ENCODE measurements at places on chromosomes 1 and 21.
A peak's percentile ranks its signal among the peaks of the same experiment; 100 is the strongest.

- DNase-seq = no peak
Observed at GRCh38 chr1:229810140-229810539, 184.1 kb downstream of the URB2 start.

DNA sequence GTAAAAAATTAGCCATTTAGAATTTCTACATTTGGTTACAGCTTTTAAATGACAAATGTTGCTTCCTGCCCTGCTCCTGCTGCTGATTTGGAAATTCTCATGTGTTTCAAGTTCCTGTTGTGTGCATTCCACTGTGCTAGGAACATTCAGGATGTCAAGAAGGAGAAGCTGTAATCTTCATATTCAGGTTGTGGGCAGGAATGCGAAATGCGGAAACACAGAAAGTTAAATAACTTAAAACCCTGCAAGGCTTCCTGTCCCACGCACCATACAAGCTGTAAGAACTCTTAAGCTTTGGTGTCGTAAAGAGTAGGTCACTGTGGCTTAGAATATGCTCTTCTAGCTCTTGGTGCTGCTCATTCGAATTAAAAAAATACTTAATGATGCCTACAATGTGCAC, 52.6 kb downstream of the S100B start:
- DNase-seq = peak; percentile 17

DNA sequence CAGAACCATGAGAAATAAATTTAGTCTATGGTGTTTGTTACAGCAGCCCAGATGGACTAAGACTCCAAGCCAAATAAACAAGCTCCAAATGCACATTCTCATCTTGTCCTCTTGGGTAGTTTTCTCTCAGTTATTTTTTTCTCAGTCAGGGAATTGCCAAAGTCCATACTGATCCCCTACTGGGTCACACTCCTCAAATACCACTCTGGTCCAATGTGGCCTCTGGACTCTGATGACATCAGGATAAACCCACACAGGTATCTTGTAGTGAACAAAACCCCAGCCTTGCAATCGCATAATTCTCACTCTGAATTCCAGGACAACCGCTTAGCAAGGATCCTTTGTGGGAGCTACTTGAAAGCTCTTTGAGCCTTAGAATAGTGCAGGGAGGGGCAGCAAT, 248.4 kb upstream of the JUN start:
- DNase-seq = no peak

- DNase-seq = no peak
Observed at GRCh38 chr1:79105500-79105899, 99.0 kb upstream of the ADGRL4 start.

DNA sequence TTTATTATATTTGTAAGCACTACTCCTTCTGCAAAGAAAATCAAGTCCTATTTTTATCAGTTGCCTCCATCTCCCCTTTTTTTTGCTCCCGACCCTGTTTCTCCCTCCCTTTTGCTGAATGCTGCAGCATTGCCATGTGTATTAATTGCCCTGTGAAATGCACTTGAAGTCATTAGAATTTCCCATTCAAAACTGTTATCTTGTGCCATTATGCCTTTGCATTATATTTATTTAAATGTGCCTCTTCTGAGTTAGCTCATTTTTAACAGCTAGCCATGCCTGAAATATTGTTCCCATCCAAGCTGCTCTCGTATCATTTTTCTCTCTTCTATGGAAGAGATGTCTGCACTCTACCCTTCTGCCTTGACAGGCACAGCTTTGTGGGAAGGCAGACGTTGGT, 404.0 kb upstream of the PLXNA2 start:
- DNase-seq = no peak

DNA sequence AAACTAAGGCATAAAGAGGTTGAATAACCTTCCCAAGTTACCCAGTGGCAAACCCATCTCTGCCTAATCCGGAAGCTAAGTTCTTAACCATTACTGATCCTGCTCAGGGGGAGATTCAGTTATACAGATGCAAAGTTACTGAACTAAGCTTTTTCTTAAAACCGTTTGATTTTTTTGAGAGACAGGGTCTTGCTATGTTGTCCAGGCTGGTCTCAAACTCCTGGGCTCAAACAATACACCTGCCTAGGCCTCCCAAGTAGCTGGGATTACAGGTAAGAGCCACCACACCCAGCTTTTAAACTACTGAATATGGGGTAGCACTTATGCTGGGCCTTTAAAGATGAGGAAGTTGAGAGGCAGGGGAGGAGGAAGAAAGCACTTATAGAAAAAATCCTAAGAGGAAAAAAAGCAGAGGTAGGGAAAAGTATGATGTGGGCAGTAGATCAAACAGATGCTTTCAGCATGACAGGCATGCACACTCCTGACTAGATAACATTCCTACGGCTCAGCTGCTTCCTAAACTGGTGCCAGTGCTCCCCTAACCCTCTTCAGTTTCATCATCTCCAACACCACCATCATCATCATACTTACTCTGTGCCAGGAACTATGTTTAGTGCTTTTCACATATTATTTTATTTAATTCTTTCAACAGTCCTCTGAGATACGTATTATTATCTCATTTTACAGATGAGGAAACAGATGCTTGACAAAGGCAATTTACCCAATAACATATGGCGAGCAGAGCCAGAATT, 5.8 kb downstream of the PAFAH2 start:
- no peak for DNase-seq

DNA sequence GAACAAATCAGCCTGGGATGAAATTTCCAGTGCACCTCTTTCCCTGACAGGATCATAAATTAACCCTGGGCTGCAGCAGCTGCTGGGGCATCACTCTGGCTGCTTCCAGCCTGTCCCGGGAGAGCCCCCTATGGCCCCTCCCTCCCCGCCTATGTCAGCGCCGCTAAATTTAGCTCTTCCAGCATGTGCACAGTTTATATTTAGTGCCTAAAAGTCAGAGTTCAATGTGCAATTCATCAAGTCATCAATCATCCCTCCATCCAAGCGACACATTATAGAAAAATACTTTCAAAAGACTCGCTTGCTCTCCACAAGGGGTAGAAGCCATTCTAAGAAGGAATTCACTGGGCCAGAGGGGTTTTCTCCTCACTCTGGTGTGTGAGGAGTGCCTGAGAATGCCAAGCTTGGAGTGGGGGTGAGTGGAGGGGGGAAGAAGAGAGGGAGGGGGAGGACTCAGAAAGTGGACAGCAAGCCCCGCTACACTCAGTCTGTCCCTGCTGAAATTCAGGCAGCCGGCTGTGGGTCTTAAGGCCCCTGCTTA, 37.4 kb downstream of the XCL1 start:
- peak; percentile 29 for DNase-seq

GRCh38 chr1:236980673-236981072, 23.6 kb downstream of the MT1HL1 start:
- no peak for DNase-seq

- no peak for DNase-seq
Observed at GRCh38 chr1:151504759-151505158, 6.4 kb upstream of the CGN start.

DNA sequence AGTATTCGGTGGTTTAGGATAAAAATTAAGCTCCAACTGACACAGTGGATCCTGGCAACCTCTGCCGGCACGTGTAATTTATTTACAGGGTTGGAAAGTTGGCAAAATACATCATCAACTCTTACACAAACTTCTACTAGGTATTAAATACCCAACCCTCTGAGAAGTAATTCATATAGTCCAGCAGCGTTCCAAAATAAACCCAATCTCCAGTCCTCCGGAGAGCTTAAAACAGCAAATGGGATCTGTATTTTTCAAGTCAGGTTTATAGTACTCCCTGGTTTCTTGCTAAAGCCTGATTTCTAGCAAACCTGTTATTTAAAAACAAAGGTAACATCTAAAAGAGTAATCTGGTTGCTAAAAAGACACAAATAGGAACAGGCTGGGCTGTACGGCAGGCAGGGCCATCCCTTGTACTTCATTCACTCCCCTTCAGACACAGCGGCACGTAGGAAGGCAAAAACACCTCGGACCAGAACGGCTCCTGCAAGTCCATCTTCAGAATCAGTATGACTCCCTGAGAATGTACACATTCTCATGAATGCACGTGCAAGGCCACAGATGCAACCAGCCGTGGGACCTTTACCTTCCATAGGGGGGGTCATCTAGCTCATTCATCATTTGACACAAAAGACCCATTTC, 8.6 kb downstream of the GLIS1 start:
- DNase-seq = peak; percentile 60
